ENCODE measurements at places on chromosomes 16 and 17.

- no peak for DNase-seq
Measured at GRCh38 chr16:24970708-24971107, 44.5 kb downstream of the ARHGAP17 start.

- no peak for DNase-seq
Measured at GRCh38 chr17:13759518-13760335, 158.0 kb upstream of the HS3ST3A1 start.

- peak; percentile 60 for DNase-seq
Measured at GRCh38 chr17:57954397-57955182, 622 bp downstream of the CUEDC1 start.

DNA sequence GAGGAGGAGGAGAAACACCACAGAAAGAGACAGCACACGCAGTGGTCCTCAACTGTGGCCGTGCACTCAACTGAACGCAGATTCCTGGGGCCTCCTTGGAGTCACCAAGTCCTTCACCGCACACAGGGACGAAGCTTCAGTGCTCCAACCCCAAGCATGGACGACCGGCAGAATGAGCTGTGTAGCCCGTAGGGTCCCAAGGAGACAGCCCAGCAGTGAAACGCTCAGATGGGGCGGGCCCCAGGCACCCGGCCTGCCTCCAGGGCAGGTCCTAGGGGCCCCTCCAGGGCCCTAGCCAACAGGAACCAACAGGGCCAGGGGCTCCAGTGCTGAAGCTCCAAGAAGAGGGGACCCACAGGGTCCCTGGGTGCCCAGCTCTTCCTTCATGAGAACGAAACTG is 13.2 kb downstream of the RAB40B start:
- DNase-seq = no peak

GRCh38 chr16:11742093-11742535 is 543 bp downstream of the TXNDC11 start:
- DNase-seq = peak; percentile 54

GRCh38 chr16:86931410-86931941 is 353.1 kb downstream of the FOXL1 start:
- peak; percentile 49 for DNase-seq

All from Peyer's patch (tissue), 4 donors.